Stomach (tissue), 19 donors: ENCODE measurements at places on chromosomes 16 and 17. TPM values are rescaled to one million over a fixed set of nuclear protein-coding genes. Genes with fewer than 3 reads are reported as not detected.
A peak's percentile ranks its signal among the peaks of the same experiment; 100 is the strongest.

DNA sequence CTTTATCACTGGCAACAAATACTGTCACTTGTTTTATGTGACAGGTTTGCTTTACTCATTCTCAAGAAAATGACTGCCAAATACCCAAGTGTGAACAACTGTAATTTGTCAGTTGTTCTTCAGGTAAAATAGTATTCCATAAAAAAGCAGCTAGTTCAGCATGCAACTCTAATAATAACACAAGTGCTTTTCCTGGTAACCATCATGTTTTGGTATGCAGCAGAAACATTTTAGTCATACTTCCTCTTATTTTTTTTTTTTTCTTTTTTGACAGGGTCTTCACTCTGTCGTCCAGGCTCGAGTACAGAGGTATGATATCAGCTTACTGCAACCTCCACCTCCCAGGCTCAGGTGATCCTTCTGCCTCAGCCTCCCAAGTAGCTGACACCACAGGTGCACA, 4.6 kb downstream of the TERF2 start:
- H3K4me1 ChIP-seq: peaks cover 14% of the 10 kb centered on the region
- H3K36me3 ChIP-seq: peaks cover 10% of the 10 kb centered on the region
- no peak for DNase-seq
- H3K4me3 ChIP-seq: no peak overlapping the region

DNA sequence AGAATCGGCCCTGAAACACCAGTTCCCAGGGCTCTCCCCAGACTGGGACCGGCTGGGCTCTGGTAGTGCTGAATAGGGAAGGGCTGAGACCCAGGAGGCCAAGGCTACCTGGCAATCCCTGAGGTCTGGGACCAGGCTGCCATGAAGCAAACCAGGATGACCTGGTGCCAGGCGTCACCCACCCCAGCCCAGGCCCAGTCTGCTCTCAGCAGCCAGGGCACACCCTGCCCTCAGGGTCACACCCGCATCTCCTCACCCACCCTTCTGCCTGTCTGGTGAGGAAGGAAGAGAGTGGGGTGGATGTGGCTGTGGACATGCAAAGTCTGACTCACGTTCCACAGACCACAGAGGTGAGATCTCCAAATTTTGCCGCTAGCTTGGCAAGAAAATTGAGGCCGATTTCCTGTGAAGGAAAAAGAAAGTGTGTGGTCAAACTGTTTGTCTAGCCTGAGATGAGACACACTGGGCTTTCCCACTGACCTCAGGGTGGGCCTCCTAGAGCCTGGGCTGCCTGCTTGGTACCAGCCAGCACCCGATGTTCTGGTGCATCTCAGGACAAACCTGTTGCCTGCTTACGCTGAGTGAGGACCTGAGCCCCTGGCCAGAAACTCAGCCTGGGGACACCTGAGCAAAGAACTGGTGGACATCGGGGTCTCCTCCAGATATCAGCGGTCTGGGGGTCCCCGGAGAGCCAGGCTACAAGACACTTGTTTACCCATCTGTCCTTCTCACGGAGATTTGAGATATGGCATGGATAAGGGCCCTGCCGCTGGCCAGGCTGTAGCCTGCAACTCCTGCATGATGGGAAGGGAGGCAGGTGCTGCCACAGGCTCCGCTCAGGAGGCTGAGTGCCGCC, 6.3 kb upstream of the RAB37 start:
- no peaks in the 10 kb centered on the region for H3K36me3 ChIP-seq
- H3K4me3 ChIP-seq: no peak overlapping the region
- DNase-seq: no peak
- H3K4me1 ChIP-seq: peaks cover 7% of the 10 kb centered on the region
- no peaks in the 10 kb centered on the region for H3K27me3 ChIP-seq

DNA sequence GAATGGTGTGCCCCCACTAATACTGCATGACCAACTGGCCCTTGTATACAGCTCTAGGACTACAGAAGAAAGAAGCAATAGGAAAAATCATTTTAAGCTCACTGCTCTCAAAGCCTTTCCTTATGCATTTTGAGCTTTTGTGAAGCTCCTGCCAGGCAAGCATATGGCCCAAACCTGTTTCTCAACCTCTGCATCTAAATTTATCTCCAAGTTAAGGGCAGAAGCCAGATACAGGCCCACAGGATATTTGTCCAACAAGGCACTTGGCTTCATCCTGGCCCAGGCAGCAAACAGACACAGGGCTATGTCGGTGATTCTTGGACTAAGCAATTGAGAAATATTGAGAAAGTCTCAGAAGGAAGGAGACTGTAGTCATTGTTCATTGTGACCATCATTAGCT, 43.9 kb downstream of the CCT6B start:
- H3K4me3 ChIP-seq: no peak overlapping the region
- no peak for DNase-seq
- no peaks in the 10 kb centered on the region for H3K4me1 ChIP-seq
- H3K27ac ChIP-seq: no peak overlapping the region
- no peaks in the 10 kb centered on the region for H3K27me3 ChIP-seq

DNA sequence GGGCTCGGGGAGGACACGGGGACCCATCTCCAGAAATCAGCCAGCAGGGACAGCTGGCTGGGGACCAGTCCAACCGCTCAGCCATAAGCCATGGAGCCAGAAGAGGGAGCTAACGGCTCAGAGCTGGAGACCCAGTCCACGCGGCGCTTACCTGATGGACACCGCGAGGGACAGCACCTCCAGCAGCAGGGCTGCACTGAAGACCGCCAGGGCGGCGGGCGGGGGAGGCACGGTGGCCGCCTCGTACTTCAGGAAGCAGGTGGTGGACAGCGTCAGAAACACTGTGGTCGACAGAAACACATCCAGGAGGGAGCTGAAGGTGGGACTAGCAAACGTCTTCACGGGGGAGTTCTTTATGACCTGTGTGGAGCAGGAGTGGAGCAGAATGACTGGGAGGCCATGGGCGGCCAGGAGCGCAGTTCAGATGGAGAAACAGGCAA, 102.6 kb upstream of the CREBBP start:
- peaks cover 48% of the 10 kb centered on the region for H3K36me3 ChIP-seq
- peak; percentile 91 for DNase-seq
- peaks cover 19% of the 10 kb centered on the region for H3K4me1 ChIP-seq
- no peak overlapping the region for H3K27ac ChIP-seq
- H3K4me3 ChIP-seq: no peak overlapping the region
- no peaks in the 10 kb centered on the region for H3K27me3 ChIP-seq

DNA sequence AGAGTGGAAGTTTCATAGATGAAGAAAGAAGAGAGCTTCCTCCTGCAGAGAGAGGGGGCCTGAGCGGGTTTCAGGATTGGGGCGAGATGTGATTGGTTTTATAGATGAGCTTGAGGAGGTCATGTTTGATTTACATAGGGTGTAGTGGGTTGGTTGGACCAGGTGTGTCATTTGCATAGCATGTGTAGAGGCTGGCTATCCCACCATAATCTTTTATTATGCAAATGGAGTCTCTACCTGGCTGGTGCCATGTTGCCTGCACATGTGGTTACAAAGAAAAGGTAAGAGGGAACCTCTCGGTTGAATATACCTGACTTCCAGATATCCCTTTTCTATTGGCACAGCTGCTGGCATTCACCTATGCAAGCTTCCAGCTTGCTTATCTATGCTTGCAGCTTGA, 228.1 kb downstream of the BCAS3 start:
- no peaks in the 10 kb centered on the region for H3K36me3 ChIP-seq
- no peak overlapping the region for H3K27ac ChIP-seq
- DNase-seq: no peak
- H3K4me1 ChIP-seq: no peaks in the 10 kb centered on the region

DNA sequence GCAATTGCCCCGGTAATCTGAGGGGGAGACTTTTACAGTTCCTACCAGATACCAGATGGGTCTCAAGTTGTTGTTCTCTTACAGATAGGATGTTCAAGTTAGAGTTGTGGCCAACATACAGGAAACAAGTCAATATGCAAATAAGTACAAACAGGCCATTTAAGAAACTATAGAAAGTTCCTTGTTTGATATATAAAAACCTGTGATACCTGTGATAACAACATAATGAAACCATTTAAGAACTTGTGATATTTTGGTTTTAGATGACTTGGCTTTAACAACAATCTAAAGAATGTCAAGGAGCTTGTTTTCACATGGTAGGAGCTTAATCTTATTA, 16.8 kb downstream of the CDR2 start:
- H3K27ac ChIP-seq: peak overlapping the region; percentile 39
- no peak for DNase-seq
- H3K4me1 ChIP-seq: peaks cover 22% of the 10 kb centered on the region
- no peaks in the 10 kb centered on the region for H3K27me3 ChIP-seq
- no peak overlapping the region for H3K4me3 ChIP-seq

DNA sequence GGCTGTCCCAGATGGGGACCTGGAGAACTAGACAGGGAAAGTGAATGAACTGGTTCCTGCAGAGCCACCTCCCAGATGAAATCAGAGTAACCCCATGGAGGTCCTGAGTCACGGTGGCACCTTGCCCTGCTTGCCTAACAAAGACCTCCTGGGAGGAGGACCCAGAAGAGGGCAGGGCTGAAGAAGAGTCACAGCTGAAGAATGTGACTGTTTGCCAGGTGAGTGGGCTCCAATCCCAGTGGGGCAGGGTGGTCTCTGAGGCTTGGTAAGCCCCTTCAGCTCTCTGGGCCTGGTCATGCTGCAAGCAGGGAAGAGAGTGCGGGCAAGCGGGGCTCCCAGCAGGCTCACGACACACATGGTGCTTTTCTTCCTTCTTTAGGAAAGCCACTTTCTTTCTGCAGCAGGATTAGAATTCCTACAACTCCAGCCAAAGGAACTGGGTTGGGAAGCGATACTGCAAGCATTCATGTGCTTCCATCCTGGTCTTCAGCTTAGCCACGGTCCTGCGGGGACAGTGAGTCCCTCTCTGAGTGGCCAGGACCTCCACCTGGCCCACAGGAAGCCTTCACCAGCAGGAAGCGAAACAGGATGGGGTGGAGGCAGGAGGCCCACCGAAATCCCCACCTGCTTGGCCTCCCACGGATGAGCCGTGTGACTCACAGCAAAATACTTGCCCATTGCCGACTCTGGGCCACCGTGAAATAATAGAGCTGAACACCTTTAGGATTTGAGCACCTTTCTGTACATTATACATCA, 4.3 kb downstream of the C16orf74 start:
- H3K27ac ChIP-seq: peak overlapping the region; percentile 23
- H3K4me1 ChIP-seq: peaks cover 20% of the 10 kb centered on the region
- H3K27me3 ChIP-seq: peaks cover 14% of the 10 kb centered on the region
- H3K4me3 ChIP-seq: no peak overlapping the region
- DNase-seq: peak; percentile 62

DNA sequence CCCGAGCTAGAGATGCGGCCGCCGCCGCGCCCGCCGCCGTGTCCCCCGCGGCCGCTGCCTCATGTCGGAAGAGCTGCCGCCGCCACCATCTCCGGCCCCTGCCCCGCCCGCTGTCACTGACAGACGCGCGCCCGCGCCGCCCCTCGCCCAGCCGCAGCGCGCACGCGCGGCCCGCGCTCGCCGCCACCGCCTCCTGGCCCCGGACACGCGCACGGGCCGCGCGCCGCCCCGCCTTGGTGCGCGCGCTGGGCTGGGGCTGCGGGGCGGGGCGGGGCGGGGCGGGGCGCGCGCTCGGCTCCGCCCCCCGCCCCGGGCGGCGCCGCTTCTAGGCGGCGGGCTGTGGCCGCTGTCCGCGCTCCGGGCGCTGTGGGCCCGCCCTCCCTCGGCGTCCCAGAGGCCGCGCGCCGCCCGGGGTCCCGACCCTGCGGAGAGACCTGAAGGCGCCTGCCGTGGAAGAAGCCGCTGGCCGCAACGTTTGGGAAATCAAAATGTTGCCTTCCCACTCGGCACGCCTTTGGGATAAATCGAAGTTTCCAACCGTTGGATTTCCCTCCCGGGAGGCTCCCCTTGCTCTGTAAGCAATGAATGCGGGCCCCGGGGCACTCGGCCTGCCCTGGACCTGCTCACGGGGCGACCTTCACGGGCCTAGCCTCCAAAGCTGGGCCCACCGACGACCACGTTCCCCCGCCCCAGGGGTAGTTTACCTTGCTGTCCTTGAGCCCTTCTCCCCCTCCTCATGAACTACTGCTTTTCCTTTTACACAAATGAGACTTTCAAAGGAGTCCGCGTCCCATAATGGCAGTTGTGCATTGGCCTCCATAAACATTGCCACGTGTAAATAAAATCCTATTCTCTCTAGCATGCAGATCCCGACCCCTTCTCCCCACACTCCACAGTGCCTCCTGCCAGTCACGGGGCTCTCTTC, at the start of gene ADCY9:
TSS of gene ADCY9 (minus strand) at position 118 of the 925 bp plus-strand sequence. CDS start 1,000 bp downstream, outside the sequence.
- H3K36me3 ChIP-seq: no peaks in the 10 kb centered on the region
- peaks cover 4% of the 10 kb centered on the region for H3K27me3 ChIP-seq
- peak; percentile 80 for DNase-seq
- peaks cover 47% of the 10 kb centered on the region for H3K4me1 ChIP-seq
- peak within 1 kb of the TSS; percentile 76 for H3K27ac ChIP-seq
- H3K4me3 ChIP-seq: peak within 1 kb of the TSS; percentile 64

DNA sequence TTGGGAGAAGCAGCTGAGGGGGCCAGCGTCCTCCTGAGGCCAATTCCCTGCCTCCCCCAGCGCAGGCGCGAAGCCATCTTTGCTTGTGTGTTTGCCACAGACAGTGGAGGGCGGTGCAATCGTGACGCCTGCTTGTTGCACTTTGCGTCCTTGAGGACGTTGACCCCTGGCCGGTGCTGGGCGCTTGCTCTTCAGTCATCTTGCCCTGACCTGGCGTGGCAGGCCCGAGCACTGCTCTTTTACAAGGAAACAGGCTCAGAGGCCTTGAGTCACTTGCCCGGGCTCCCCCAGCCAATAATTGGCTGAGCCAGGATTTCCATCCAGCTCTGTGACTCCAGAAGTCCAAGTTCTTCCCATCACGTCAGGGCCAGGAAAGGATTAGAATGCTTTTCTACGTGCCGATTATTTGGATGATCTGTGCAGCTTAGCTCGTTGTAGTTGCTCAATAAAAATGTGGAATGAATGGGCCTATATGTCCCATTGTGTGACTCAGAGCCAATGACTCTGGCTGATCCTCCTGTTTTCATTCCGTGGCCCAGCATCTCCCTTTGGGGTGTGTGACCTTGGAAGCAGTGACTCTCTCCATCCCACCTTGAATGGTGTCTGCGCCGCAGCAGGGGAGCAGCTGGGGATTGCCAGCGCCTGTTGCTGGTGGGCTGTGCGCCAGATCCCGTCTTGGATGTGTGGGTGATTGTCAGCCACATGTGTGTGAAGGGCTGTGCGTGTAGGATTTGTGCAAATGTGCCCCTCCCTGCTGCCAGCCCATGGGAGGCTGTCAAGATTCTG, 214.1 kb downstream of the SEC14L1 start:
- peak overlapping the region; percentile 73 for H3K27ac ChIP-seq
- peaks cover 64% of the 10 kb centered on the region for H3K4me1 ChIP-seq
- H3K36me3 ChIP-seq: no peaks in the 10 kb centered on the region
- no peaks in the 10 kb centered on the region for H3K27me3 ChIP-seq
- DNase-seq: peak; percentile 87

Gene ABCA8
- total RNA-seq: 15.2 TPM

Gene TRPV2
- 8.7 TPM for total RNA-seq

Gene DPEP1
- 4.8 TPM for total RNA-seq
